ENCODE measurements at places on chromosomes 6 and 20.

GRCh38 chr6:150603176-150603575, 3.5 kb downstream of the PLEKHG1 start:
- DNase-seq: no peak

- peak; percentile 36 for DNase-seq
Observed at GRCh38 chr6:75488033-75488432, 5.6 kb downstream of the FILIP1 start.

GRCh38 chr6:150195996-150196417, 53.2 kb downstream of the PPP1R14C start:
- no peak for DNase-seq

DNA sequence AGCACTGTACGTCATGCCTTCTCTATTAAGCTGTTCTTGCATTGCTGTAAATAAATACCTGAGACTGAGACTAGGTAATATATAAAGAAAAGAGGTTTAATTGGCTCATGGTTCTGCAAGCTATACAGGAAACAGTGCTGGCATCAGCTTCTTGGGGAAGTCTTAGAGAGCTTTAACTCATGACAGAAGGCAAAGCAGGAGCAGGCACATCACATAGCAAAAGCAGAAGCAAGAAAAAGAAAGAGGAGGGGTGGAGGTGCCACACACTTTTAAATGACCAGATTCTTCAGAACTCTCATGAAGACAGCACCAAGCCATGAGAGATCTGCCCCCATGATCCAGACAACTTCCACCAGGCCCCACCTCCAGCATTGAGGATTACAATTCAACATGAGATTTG, 30.1 kb downstream of the CYB5R4 start:
- DNase-seq: no peak
